Right lobe of liver (tissue), 6 donors: ENCODE measurements at places on chromosomes 13 and 19.
A peak's percentile ranks its signal among the peaks of the same experiment; 100 is the strongest.

GRCh38 chr13:43804461-43805070, 17.8 kb upstream of the ENOX1 start:
- no peak for DNase-seq

DNA sequence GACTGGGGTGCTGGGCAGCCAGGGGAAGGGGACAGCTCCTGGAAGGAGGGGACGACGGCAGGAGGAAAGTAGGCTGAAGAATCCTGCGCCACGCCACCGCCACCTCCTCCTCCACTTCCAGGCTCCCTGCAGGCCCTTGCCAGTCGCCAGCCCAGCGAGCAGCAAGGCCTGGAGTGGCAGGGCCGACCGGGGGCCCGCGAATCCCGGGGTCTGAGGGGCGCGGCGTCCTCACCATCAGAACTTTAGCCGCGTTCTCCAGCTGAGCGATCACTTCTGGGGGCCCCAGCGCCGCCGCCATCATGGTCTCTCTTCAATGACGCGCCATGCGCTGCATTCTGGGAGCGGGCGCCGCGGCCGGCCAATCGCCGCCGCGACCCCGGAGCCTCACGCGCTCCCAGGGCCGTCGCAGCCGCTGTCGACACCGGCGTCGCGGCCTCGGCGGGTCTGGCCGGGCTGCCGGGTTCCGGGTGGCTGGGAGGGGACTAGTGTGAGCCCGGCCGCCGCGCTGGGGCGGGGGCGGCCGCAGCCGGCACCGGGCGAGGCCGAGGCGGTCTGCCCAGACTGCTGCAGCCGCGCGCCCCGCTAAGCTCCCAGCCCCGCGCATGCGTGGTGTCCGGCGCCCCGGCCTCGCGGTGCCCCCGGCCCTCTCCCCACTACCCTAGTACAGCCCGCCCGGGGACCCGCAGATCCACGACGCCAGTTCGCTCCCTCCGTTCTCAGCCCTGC, at the start of gene XPO4:
Gene XPO4 (minus strand): TSS at position 309 of the 726 bp plus-strand sequence. CDS start 8 bp downstream, at position 301.
- peak; percentile 79 for DNase-seq

DNA sequence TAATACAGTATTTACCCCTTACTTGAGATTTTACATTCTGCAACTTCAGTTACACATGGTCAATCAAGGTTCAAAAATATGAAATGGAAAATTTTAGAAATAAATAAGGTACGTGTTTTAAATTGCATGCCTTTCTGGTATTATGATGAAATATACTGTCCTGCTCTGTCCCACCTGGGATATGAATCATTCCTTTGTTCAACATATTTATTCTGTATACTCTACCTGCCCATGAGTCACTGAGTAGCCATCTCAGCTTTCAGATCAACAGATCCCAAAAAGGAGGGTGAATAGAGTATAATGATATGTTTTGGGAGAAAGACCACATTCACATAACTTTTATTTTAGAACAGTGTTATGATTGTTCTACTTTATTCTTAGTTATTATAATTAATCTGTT, 37.8 kb downstream of the STOML3 start:
- no peak for DNase-seq

- no peak for DNase-seq
Measured at GRCh38 chr19:44792281-44792680, 14.6 kb downstream of the CBLC start.

- DNase-seq = no peak
Measured at GRCh38 chr19:47081095-47081494, 32.5 kb downstream of the ZC3H4 start.

DNA sequence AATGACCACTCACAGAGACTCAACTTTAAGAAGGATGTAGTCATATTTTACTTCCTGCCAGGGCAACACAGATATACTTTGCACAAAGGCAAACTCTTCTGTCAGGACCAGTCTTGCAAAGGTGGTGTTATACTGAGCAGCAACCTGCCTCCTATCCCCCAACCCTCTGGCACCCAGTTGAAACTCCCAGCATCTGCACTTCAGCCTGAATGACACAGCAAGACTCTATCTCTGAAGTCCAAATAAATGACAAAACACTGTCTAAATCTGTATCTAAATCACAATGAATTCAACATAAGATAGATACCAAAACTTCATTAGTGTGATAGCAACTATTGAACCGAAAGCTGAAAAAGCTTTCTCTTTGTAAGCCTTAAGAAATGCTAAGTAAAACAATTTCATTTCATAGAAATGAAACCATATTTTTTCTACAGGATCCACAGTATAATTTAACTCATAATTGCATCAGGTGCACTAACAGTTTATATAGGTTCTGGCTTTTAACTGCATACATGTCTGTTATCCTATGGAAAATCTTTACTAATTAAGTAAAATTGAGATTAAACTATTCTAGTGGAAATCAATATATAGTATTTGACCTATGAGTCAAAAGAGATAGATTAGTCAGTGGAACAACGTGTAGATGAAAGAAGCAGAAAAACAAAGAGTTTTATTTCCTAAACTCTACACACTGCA, 163.7 kb downstream of the TBC1D4 start:
- no peak for DNase-seq

DNA sequence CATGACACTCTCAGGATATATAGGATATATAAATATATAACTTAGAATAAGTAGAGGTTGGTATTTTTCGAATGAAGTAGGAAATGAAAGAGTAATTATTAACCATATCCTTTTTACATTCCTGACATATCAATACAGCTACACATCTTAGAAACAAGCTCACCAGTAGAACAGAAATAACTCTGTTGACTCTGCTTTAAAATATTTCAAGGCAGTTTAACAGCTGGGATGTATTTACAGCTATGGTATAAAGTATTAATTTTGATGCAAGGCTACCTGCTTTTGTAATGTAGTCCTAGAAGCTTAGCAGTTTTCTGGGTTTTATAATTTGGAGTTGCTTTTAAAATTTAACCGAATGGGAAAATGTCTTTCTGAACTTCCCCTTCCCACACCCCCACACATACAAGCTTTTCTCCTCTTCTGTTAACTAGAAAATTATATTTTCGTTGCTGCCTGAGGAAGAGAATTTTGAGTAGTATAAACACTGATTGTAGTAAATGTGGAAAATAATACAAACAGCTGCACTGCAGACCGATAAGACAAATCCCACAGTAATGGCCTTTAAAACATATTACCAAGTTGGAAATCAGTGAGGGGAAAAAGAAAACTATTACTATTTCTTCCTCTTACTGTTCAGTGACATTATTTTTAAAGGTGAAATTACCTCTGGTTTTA, 147.7 kb downstream of the GGACT start:
- DNase-seq = no peak

- DNase-seq = no peak
Measured at GRCh38 chr13:102040812-102041211, 361.0 kb downstream of the FGF14 start.
